ENCODE measurements at places on chromosomes 6 and 20.

GRCh38 chr6:136969433-136969832, 47.3 kb downstream of the SLC35D3 start:
- no peak for DNase-seq

GRCh38 chr6:11066505-11067347, 22.6 kb upstream of the ELOVL2 start:
- no peak for DNase-seq

DNA sequence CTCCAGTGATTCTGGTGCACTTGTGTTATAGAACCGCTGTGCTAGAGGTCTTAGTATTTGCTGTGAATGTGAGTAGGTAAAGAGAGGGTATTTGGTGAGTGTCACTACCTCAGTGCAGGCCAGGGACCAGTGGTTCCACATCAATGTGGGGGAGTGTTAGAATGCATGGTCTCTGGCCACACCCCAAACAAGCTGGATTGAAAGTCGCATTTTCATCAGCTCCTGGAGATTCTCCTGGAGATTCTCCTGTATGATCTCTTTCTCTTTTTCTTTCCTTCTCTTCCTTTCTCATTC, 26.8 kb upstream of the BCAS1 start:
- no peak for DNase-seq

- no peak for DNase-seq
Observed at GRCh38 chr6:27650620-27651370, 177.9 kb upstream of the ZNF184 start.

DNA sequence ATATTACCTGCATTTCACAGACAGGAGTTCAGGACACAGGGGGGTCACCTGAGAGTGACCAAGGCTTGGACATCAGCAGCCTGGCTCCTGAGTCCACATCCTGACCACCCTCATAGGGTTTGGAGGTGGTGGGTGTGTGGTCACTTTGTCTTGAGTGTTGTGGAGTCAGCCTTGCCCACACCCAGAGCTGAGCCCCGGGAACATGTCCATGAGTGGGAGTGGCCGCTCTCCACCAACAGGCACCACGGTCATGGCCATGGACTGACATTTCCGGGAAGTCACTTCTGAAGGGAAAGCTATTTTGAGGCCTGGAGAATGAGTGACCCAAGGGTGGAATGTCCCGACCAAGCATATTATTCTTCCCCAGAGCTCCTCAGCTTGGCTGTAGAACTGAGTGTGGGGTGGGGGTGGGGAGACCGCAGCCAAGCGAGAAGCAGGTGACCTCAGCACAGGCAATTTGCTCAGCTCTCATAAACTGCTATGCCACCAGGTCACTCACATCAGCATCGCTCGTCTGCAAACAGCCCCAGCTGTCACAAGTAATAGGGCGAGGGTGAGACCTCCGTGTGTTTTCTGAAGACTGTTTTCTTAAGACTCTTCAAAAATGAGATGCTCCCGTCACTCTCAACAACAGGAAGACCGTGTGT, 348.6 kb upstream of the CDH4 start:
- no peak for DNase-seq

GRCh38 chr6:98747960-98748359, 86.4 kb upstream of the POU3F2 start:
- no peak for DNase-seq

GRCh38 chr6:25889877-25890853, 16.1 kb upstream of the SLC17A3 start:
- no peak for DNase-seq

GRCh38 chr20:35277127-35277526, 795 bp downstream of the MMP24OS start:
- no peak for DNase-seq

DNA sequence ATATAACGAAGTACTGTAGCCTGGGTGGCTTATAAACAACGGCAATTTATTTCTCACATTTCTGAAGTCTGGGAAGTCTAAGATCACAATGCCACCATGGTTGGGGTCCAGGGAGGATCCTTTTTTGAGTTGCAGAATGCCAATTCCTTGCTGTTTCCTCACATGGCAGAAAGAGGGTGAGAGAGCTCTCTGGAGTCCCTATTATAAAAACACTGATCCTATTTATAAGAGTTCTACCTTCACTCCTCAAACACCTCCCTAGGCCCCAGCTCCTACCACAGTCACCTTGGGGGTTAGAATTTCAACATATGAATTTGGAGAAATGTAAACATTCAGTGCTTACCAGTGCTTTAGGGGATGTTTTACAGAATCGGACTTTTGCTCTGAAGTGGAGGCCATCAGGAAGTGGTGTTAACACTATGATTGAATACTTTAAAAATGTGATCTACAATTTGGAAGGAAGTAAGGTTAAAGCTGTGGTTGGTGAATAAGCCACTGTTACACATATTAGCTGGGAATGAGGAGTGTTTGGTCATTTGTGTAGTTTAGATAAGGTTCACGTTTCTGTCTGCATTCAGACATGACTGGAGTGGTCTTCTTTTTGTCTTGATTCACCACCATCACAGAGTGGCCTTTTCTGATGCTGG, 79.9 kb upstream of the SPTLC3 start:
- DNase-seq = no peak

DNA sequence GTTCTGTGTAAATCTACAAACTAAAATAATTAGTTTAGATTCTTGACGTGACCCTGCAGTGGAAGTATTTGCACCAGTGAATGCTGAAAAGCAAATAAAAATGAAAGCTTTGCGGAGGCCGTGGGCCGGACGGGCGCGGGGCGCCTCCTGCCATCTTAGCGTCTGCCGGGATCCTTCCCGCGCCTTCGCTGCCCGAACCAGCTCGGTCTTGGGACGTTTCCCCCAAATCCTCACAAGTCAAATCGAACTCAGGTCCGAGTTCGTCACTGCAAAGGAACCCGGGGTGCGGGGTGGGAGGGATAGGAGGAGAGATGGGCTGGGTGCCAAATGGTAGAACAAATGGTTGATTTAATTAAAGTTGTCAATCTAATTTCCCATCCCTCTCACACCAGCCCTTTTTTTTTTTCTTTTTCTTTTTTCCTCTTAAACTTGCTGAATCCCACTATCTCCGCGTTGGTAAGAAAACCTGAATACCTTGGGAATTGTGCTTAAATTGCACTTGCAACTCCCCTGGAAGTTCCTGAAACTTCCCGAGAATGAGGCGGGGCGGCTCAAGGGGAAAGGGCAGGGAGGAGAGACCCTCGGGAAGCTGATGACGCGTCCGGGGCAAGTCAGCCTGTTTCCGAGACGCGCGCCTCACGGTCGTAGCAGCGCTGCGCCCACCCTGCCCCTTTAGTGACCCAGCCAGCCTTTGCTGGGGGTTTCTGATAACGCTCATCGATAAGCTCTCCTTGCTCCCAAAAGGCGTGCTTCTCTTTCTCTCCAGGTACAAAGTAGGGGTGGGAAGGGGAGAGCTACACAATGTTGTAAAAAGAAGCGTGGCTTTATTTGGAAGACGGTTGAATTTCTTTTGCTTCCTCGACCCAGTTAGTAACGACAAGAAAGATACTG, 1.8 kb downstream of the GJA1 start:
- no peak for DNase-seq

DNA sequence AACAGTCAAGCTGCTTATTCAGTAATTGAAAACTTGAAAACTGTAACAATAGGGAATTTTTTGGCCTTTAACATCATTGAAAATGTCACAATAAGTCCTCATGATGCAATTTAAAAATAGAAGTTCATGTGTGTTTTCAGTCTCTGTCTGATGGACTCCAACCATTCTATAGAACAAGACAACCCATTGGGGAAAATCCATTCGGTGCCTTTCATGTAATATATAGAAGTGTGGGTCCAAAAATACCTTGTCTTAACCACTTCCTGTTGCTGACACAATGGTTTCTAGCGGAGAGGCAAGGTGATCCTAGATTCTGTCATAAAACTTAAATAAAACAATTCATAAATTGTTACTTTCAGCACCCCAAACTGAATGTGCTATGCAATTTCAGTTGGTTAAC, 1131.3 kb upstream of the MAP3K7 start:
- DNase-seq = no peak

DNA sequence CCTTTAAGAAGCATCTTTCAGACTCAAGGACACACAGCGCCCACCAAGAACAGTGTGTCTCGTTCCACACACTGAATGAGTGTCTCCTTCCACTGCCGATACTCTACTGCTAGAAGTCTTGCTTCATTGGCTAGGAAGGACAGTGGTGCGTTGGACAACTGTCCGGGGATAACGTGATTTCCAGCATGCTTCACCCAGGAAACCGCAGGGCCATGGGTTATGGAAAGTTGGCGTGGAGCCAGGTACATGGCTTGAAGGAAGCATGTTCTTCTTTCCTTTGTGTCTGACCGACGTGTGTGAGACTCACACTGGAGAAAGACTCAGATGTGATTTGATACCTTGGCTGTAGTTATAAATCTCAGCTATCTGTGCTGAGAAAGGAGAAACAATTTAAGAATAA, 73.2 kb downstream of the SMOC2 start:
- no peak for DNase-seq

- no peak for DNase-seq
Observed at GRCh38 chr6:136236466-136237293, 13.4 kb downstream of the MTFR2 start.

DNA sequence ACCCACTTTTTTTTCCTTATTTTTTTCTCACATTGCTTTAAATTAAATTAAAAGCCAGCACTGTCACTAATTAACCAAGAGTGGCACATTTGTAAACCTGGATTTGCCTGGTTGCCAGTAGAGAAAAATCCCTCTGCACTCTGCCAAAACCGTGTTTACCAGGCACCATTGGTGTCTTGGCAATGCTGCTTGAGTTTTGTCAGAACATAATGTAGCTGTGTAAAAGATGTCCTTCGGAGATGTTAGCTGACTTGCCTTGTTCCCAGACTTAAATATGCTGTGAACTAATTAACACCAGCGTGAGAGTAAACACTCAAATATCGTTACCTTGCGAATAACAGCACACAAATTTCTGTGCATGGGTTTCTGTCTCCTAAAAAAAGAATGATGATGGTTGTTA, 694.9 kb upstream of the ID4 start:
- DNase-seq = no peak

DNA sequence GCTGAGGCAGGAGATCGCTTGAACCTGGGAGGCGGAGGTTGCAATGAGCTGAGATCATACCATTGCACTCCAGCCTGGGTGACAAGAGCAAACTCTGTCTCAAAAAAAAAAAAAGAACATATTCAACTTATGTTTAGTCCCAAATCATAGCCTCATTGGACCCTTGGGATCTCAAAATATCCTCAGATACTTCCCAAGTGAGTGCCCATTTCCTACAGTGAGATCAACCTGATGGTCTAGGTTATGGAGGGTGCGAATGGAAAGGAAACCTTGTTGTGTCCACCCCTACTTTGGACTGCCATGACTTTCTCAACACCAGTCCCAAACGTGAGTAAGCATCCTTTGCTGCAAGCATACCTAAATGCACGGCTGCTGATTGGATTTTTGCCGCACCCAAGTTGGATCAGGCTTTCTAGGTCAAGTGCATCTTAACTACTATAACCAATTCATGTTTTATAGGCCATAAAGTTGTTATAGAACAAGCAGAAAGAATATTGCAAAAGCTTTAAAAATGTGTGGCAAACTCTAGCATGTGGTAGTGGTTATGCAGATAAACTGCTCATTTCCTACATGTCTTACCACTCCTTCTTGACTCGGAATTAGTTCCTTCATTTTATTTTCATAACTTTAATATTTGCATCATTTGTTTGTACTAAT, 131.2 kb downstream of the PLEKHG1 start:
- peak; percentile 15 for DNase-seq

DNA sequence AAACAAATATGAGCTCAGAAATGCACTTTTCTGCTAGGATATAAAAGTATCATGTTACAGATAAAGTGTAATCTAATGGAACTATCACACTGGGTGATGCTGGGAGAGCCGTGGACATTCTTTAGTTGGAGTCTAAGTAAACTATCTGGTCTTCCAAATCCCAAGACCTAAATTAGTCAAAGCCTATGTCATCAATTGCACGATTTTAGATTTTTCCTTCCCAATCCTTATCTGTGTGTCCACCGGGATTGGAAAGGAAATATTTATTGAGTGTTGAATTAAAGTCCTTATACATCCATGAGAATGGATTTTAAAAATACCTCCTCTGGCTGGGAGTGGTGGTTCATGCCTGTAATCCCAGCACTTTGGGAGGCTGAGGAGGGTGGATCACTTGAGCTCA, 19.6 kb upstream of the MRAP2 start:
- DNase-seq = no peak

DNA sequence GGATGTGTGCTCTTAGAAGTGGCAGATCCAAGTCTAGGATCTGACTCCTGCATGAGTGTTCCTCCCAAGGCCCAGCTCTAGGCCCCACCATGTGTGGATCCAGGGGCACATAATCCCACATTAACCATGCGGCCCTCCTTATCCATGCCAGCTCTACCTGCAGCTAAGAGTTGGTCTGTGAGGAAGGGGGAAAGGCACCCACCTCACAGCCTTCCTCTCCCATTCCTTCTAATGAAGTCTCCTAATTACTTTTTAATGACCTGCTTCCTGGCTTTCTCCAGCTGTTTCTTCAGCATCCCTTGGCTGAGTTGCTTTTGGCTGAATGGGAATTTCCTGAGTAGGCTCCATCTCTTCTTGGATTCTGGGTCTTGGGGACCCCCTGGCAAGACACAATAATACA, 52.2 kb downstream of the NPEPL1 start:
- no peak for DNase-seq

DNA sequence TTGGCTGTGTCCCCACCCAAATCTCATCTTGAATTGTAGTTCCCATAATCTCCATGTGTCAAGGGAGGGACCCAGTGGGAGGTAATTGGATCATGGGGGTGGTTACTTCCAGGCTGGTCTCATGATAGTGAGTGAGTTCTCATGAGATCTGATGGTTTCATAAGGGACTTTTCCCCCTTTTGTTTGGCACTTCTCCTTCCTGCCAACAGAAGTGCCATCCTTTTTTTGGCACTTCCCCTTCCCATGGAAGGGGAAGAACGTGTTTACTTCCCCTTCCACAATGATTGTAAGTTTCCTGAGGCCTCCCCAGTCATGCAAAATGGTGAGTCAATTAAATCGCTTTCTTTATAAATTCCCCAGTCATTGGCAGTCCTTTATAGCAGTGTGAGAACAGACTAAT, 18.0 kb upstream of the PI3 start:
- no peak for DNase-seq

- no peak for DNase-seq
Observed at GRCh38 chr20:53660947-53661381, 67.3 kb upstream of the ZNF217 start.

DNA sequence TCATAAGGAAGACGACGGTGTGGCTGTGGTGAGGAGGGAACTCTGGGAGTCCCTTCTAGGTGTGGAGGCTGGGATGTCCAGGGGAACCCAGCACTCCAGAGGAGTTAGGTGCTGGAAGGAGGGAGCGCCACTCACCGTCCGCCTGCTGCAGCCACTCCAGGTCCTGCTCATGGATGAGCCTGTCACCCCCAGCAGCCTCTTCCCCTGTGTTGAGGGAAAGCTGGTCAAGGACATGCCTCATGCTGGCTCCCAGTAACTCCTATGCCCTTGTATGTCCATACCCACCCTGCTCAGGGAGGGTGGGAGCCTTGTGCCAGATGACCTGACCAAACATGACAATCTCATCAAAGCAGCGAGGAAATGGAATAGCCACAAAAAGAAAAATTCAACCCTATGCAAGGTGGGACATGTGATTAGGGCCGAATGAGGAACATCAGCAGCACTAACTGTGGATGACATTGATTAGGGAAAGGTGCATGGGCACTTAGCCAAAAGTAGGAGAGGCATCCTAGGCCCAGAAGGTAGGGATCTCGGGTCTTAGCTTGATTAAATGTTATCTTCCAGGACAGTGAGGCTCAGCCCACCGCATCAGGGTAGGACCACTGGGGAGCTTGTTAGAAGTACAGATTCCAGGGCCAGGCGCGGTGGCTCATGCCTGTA, 3.0 kb downstream of the DNPH1 start:
- DNase-seq = no peak

GRCh38 chr6:135701426-135701825, 150.1 kb upstream of the PDE7B start:
- no peak for DNase-seq
